Endothelial cell of umbilical vein (primary cell): ENCODE measurements at places on chromosomes 5 and 9. TPM values are rescaled to one million over a fixed set of nuclear protein-coding genes. Genes with fewer than 3 reads are reported as not detected.

The MRRF gene
- polyA plus RNA-seq, result 24.2 and 27.2 TPM in 2 replicates

GRCh38 chr9:93052791-93053540, 5.5 kb upstream of the SUSD3 start:
- no peak overlapping the region for H3K27ac ChIP-seq
- no peaks in the 10 kb centered on the region for H3K36me3 ChIP-seq
- no peaks in the 10 kb centered on the region for H3K4me1 ChIP-seq
- no peaks in the 10 kb centered on the region for H3K27me3 ChIP-seq

DNA sequence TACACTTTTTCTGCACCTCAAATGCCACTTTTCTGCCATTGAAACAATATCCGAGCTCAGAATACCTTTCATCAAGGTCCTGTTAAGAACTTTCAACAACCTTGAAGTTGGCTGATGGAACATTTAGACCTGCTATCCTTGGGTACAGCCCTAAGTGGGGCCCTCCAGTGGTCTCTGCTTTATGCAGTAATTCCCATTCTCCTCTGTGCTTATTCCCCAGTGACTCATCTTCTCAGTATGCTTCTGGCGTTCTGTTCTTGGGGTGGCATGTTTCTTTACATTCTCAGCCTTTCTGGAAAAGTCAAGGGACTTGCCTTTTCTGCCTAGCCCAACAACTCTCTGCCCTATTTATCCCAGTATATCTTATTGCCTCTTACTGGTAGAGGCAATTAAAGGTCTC, 7.1 kb downstream of the ANP32B start:
- H3K4me3 ChIP-seq, result no peak overlapping the region
- H3K27me3 ChIP-seq, result no peaks in the 10 kb centered on the region
- peak overlapping the region; percentile 23 for H3K27ac ChIP-seq
- no peaks in the 10 kb centered on the region for H3K36me3 ChIP-seq
- H3K4me1 ChIP-seq, result peaks cover 23% of the 10 kb centered on the region

GRCh38 chr5:133847301-133847700, 121.1 kb downstream of the C5orf15 start:
- no peak for DNase-seq
- no peak overlapping the region for H3K27ac ChIP-seq
- H3K4me1 ChIP-seq, result no peaks in the 10 kb centered on the region
- peaks cover 1% of the 10 kb centered on the region for H3K27me3 ChIP-seq
- no peaks in the 10 kb centered on the region for H3K36me3 ChIP-seq

DNA sequence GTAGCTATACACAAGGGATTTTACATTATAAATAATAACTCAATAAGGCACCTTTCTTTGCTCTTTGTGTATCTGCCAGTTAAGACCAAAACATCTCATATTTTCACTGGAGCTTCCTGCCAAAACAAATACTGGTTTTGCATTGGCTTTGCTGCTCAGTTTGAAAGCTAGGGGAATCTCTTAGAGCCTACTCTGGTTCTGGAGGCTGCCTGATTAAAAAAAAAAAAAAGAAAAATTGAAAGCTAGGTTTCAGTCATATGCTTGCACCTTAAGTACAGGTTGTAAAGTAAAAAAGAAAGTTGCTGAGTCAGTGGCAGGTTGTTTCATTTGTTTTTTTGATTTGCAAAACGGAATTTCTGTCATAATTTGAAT, 2.3 kb downstream of the DENND4C start:
- H3K4me3 ChIP-seq, result no peak overlapping the region
- DNase-seq, result peak; percentile 55
- peaks cover 19% of the 10 kb centered on the region for H3K4me1 ChIP-seq
- H3K27me3 ChIP-seq, result no peaks in the 10 kb centered on the region
- no peak overlapping the region for H3K27ac ChIP-seq

GRCh38 chr9:80839821-80840675, 849.3 kb downstream of the TLE1 start:
- H3K4me1 ChIP-seq, result no peaks in the 10 kb centered on the region
- no peak overlapping the region for H3K4me3 ChIP-seq
- H3K27ac ChIP-seq, result no peak overlapping the region
